ENCODE measurements at places on chromosomes 1 and 21.

DNA sequence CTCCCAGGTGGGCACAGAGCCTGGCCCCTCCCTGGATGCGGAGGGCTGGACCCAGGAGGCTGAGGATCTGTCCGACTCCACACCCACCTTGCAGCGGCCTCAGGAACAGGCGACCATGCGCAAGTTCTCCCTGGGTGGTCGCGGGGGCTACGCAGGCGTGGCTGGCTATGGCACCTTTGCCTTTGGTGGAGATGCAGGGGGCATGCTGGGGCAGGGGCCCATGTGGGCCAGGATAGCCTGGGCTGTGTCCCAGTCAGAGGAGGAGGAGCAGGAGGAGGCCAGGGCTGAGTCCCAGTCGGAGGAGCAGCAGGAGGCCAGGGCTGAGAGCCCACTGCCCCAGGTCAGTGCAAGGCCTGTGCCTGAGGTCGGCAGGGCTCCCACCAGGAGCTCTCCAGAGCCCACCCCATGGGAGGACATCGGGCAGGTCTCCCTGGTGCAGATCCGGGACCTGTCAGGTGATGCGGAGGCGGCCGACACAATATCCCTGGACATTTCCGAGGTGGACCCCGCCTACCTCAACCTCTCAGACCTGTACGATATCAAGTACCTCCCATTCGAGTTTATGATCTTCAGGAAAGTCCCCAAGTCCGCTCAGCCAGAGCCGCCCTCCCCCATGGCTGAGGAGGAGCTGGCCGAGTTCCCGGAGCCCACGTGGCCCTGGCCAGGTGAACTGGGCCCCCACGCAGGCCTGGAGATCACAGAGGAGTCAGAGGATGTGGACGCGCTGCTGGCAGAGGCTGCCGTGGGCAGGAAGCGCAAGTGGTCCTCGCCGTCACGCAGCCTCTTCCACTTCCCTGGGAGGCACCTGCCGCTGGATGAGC lies 34.2 kb downstream of the TRIM11 start:
- no peak for DNase-seq

DNA sequence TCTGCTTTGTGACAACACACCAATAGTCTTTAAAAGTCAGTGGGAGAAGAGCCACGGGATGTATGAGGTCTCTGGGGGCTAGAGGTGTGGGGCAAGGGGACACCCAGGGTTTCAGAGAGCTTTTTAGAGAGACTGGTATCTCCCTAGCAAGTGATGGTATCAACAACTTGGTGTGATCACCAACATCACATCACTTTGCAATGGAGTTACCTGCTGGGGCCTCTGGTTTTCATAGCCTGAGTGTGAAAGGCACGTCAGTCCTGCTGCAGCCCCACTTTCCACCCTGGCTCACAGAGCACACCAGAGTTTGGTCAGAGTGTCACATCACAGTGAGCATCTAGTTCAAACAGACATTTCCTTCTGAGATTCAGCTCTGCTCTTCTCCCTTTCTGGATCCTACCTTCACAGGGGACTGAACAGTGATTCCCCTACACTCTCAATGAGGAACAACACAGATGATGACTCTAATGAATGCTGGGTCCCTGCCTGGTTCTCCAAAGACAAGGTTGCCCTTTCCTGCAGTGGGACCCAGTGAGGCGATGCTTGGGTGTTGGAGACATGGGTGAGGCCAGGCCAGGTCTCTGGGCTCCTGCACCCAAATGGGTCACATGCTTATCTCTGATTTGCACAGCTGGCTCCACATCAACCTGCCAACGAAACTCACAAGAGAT lies 2.0 kb upstream of the MAN1C1 start:
- no peak for DNase-seq

DNA sequence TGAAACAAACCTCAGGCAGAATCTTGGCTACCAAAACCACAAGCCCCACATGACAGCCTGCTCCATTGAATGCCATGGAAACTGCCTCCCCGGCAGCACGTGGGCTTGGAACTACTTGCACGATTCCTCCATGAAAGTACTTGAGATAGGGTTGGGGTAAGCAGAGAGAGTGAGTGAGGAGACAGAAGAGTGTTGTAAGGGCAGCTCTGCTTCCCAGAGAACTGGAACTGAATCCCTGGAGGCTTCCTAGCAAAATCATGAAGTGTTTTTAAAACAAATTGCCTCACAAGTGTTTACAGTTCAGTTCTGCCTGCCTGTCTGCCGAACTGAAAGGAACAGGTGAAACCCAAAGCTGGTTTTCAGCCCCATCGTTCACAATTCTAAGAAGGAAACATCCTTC lies 35.3 kb upstream of the DNASE2B start:
- DNase-seq: no peak

GRCh38 chr1:84253891-84254290 lies 47.6 kb upstream of the SAMD13 start:
- peak; percentile 78 for DNase-seq

DNA sequence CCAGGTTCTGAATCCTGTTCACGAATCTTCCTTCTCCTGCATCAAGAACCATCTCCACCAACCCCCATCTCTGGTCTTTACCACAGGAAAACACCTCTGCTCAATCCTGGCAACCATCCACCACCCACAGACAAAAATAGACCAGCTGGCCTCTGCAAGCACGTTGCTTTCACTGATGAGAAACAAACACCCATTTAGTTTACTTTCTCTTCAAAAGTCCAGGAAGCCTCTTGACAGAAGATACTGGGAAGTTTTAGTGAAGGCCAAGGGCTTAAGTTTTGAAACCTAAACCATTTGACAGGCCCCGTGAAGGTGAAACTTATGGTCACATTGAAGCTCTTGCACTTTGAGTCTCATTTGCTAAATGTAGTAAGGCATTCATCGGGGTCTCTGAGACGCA lies 122.6 kb upstream of the PPP2R5A start:
- peak; percentile 27 for DNase-seq

DNA sequence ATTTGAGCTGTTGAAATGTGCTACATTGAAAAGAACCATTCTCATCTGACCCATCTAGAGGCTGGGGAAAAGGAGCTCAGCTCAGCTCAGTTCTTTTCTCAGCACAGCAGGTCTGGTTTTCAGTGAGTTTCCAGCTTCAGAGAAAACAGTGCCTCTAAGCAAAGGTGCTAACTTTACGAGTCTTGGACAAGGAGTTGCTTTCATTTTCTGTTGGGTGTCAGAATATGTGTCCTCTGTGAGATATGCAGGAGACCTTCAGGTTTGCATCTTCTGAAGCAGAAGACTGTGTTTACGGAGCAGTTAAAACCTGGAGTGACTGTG lies 321.3 kb upstream of the USP24 start:
- DNase-seq: no peak

DNA sequence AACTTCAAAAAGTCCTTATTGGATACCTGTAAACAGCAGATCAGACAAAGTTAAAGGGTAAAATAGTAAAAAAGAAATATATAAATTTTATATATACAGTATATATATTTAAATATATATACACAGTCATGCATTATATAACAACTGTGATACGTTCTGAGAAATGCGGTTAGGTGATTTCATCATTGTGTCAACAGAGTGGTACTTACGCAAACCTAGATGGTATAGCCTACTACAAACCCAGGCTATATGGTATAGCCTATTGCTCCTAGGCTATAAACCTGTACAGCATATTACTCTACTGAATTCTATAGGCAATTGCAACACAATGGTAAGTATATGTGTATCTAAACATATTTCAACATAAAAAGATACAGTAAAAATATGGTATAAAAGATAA lies 222.7 kb downstream of the NUF2 start:
- no peak for DNase-seq

DNA sequence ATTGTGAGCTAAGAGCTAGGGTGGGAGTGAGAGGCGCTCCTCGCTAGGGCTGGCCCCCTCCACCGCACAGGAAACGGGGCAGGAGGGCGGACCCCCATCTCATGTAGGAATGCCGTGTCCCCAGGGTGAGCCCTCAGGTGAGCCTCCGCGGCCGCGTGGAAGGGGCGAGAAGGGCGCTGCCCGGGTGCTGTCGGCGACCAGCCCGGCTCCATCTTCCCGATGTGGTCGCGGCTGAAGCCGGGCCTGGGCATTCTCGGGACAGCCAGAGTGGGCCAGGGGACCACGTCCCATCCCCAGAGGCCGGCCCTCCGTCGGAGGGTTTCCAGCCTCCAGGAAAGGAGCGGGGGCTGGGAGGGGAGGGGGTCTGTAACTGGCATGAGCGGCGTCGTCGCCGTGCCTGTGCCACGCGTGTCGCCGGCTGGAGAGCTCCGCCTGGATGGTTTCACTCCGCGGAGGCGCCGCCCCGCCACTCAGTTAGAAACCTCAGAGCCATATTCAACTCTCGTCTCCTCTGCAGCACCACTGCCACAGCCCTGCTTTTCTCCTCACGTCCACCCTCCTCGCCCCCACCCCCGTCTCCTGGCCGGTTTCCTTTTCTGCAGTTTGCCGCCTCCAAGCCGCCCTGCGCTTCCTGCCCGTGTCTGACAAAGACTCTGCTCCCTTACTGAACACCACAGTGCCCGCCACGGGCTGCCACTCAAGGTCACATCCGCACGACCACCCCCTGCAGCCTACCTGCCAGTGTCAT lies at the start of gene TMEM269:
TSS of gene TMEM269 (plus strand) at position 46 of the 748 bp plus-strand sequence. CDS start 4,903 bp downstream, outside the sequence.
- DNase-seq: peak; percentile 60

DNA sequence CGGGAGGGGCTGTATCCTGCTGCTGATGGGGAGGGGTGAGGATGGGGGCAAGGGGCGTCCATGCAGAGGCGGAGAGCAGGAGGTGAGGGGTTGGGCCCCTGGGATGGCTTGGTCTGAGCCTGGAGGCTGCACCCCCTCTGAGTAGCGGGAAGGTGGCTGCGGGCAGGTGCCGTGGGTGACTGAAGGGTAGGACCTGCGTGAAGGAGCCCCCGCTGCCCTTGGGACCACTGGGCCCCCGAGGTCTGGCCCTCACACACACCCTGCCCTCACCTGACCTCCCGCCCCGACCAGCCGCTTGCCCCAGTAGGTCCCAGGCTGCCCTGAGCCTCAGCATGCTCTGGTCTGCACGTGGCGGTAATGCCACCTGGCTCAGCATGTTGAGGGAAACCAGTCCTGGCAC lies 12.8 kb upstream of the SKI start:
- no peak for DNase-seq

GRCh38 chr21:41024746-41025254 lies 143.2 kb upstream of the BACE2 start:
- no peak for DNase-seq

- DNase-seq: no peak
Observed at GRCh38 chr1:33237579-33237978, 18.7 kb upstream of the ZNF362 start.

GRCh38 chr1:2279210-2279639 lies 51.1 kb downstream of the SKI start:
- peak; percentile 80 for DNase-seq

DNA sequence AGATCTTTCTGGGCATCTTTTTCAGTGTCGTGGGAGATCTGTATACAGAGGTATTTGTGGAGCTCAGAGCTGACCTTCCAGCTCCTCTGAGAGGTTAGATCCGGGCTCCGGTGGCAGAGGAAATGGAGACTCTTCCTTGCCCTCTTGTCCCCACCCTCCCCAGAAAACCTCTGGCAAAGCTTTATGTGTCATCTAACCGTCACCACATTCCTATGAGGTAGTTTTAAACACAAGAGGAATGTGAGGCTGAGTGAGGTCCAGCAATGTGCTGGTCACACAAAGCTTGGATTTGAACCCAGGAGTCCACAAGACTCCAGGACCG lies 1.2 kb downstream of the CD160 start:
- peak; percentile 74 for DNase-seq

DNA sequence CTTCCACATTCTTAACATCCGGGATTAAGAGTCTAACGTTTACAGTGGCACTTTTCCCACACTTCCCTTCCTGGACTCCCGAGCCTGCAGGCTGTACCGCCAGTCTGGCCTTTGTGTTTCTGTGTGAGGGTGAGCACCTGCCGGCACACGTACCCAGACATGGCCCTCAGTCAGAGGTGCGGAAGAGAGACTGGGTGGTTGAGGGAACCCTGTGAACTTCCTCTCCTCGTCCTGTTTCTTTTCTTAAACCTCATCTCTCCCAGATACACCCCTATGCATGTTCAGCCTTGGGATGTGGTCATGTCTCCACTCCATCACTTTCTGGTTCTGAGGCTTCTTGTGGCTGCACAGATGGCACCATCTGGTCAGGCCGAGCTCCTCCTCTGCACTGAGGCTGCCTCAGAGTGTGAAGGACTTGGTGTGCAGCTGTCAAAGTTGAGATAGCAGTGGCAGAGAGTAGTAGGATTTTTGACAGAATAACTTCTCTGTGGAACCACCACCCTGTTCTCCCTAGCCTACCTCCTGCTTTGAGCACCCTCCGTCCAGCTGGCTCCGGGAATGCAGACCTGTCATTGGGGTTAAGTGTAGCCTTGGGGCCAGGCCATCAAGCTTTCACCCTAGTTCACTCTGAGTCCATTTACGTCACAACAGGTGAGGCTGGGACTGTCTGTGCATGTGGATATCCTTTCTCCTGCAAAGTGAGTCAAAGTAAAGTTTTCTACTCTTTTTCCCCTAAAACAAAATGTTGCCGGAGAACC lies 31.4 kb downstream of the VASH2 start:
- no peak for DNase-seq

DNA sequence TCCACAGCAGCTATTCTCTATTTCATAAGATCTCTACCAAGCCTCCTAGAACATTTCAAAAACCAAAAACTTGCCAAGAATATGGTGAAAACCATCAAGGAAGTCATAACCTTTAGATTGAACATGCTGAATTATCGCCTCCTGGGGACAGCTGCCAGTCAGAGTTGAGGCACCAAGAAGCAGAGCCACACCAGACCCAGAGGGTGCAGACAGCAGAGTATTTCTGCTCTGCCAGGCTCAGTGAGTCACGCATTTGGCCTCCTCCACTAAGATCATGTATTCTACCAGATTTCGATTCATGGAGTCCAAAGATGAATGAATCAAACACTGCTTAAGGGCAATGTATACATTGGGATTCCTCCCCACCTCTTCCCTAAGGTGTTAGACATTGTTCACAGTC lies 2.1 kb downstream of the F3 start:
- DNase-seq: no peak

DNA sequence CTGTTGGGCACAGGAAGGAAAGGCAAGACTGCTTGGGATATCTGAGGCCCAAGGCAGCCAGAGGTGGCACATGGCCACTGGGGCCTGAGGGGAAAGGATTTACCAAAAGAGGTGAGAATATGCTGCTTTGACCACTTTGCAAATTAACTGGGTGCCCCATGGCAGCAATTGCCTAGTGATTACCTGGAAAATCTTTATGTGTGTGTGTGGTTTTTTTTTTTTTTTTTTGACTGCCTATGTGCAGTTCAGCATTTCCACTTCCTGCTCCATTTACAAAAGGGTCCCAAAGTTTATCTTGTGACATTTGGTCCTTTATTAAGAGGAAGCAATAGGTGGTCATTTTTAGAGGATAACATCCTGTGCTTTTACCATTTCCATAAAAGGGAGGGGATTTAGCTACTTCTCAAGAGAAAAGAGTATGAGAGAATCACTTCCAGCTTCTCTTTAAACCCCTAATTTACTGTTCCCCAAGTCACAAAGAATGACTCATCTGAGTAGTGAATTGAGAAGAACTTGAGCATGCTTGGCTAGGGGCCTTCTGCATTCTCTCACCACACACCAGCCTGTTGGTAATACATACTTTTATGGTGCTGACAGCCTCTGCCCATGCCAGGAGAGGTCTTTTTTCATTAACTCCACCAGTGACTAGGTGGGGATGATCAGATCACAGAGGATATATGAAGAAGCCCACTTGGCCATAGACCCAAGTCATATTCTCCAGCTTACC lies 52.1 kb downstream of the SYDE2 start:
- peak; percentile 43 for DNase-seq

Data from AG20443 (cell line).